RPMI8226 (cell line): ENCODE measurements at places on chromosomes 12 and 14.

DNA sequence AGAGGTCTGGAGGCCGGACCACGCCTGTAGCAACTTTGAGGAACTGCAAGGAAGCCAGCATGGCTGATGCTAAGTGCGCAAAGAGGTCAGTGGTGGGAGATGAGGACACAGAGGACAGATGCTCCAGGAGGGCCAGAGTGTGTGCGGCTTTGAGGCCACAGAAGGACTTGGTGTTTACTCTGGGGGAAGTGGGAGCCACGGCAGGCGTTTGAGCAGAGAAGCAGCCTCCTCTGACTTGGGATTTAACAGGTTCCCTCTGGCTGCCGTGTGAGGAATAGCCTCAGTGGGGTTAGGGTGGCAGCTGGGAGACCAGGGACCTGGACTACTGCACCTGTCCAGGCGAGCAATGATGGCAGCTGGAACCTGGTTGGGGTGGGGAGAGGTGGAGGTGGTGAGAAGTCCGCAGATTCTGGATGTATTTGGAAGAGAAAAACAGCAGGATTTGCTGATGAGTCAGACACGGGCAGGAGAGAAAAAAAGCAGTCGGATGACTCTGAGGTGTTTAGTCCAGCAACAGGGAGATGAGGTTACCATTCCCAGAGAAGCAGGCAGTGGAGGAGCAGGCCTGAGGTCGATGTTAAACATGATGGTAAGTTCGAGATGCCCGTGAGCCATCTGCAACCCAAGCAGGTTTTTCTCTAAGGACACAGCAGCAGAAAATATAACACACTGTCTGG, 143.5 kb downstream of the SCARB1 start:
- DNase-seq = no peak

GRCh38 chr12:49540229-49541139, 1.7 kb downstream of the KCNH3 start:
- DNase-seq = no peak

- DNase-seq = no peak
Measured at GRCh38 chr12:4379405-4379804, at the start of gene FGF23. Gene FGF23, minus strand, starts transcription at chr12:4379712. Its CDS starts 130 bp downstream, at chr12:4379582.

DNA sequence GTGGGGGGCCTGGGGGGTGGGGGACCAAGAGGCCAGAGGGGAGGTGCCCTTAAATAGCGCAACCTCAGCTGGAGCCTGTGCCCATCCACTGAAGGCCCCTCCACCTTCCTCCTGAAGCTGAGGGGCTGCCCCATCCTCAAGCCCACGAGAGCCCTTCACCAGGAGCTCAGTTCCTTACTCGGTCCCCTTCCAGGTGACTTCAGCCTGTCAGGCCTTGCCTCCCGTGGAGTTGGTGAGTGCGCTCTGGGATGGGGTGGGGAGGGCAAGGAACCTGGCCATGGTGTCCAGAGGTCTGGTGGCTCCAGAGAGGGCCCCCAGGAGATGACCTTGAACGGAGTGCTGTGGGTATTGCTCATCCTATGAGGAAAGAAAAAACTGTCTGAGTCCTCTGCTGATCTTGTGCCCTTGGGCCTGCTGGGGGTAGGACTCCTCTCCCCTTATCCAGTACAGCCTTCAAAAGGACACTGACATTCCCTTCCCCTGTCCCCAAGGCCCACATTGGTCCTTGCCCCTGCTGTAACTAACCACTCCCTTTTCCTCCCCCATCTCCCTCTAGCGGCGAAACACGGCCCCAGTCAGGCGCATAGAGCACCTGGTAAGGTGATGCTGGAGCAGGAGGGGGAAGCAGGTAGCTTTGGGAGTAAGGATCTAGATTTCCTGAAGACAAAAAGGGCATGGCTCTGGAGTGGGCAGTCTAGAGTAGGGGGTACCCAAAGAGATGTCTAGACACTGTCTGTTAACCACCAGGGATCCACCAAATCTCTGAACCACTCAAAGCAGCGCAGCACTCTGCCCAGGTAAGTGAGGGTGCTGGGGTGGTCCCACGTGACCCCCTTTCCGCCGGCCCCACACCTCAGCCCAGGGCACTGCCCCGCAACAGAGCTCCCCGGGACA, 3.6 kb downstream of the TNS2 start:
- DNase-seq = peak; percentile 87

GRCh38 chr12:1297206-1297605, 297.2 kb downstream of the FBXL14 start:
- DNase-seq = no peak

DNA sequence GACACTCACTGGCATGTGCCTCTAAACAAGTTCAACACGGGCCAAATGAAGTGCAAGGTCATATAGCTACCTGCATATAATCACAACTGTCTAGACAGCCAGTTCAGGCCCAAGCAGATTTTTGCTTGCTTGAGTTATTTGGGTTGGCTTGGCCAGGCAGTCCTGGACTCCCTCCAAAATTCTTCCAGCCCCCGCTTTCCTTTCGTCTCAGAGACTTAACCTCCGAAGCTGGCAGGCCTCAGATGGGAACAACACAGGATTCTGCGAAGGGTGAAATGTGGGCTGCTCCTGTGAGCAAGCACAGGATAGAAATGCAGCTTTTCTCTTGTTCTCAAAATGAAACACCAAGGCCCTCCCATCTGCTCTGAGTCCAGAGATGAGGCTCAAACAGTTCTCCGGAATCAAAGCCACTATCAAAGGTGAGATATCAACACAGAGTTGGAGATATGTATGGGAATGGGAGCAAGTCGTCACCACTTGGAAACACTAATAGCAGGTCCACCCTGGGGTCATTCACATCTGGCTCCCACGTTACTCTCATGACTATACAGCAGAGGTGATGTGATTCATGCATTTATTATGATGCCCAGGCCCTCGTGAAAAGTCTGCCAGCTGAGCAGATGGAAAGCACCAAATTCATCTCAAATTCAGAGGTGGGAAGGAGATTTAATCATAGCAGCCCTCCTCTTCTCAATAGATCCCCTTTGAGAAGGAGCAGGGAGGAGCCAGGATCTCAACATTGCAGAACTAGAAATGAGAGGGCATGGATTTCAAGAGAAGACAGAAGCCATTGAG, 389.8 kb downstream of the NUAK1 start:
- DNase-seq = no peak

DNA sequence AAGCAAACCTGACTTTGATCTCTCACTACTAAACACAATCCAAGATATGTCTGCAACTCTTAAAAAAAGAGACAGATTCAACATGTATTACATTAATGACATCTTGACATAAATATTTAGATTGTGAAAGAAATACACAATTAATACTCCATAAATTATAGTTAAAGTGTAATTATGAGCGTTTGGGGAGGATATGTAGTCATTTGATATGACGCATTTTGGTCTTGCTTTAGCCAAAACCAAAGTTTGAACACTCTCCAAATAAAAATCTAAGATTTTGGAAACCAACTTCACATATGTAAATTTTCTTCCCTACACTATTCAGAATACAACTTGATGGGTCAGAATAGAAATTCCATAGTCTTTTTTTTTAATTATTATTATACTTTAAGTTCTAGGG, 1257.6 kb downstream of the SLC16A7 start:
- no peak for DNase-seq

DNA sequence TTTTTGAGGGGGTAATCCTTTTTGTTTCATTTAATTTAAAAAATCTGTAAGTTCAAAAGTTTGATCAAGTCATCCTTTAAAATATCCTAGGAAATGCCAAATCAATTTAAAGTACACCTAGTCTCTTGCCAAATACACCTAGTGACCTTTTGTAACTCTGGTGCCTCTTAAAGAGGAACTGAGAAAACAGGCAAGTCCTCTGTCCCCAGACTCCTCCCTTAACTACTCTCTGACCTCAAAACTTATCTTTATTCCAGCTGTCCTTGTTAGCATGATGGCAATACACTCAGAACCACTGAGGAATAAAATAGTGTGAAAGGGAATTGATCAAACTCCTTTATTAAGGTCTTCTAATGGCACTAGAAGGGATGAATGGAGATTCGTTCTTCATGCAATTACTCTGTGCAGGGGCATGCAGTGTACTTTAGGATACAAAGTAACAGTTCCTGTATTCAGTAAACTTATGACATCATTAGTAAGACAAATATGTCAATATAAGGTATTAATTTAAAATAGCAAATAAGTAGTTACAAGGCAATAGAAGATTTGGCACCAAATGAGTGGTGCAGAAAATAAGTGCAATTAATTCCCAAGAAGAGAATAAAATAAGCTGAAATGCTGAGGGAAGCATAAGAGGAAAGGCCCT, 3.3 kb downstream of the FAR2 start:
- DNase-seq = peak; percentile 71

DNA sequence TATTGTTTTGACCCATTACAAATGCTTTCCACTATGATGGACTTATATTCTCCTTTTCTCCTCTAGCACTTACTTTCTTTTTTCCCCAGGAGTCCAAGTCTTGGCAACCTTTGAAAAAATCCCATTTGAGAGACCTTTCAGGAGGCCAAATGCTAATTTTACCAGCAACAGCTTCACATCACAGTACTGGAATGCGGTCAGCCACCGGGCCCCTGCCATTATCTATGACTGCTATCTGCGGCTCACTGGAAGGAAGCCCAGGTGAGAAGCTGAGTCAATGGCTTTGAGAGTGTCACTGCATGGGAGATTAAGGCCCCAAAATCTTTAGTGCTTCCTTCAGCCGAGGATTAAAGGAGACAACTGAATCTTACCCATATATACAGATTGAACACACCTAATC, 64.2 kb downstream of the ERGIC2 start:
- DNase-seq = no peak

GRCh38 chr14:53766106-53766505, 190.5 kb downstream of the BMP4 start:
- DNase-seq = no peak

DNA sequence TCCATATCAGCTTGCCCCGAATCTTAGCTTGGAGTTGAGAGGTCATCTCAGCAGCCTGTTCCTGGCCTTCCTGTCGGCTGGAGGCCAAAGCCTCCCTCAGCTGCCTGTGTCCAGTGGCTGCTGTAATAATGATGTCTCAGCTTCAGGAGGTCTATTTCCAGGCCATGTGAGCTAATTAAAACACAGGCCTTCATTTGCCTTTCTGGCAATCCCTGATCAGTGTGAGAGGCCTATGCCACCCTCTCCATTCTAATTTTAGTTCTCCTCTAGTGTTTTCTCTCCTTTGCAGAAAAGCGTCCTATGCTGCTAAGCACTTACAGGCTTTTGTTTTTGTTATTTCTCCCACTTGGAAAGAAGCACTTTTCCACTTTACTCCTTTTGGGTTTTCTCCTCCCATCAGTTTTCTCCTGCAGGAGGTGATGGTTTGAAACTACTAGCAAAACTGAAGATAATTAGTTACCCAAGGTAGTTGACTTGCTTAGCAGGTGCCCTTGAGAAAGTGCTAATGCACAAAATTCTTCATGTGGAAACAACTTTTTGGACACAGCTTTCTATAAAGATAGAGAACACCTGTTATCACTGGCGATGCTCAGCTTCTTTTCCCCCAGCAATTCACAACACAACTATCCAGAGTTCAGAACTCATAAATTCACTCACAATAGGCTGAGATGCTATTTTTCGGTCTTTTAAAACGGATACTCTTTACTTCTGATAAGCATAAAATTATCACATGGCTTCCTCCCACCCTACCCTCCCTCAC, 255.3 kb upstream of the GARIN6 start:
- peak; percentile 20 for DNase-seq

GRCh38 chr14:95774265-95775160, 60.6 kb upstream of the TCL1A start:
- DNase-seq = peak; percentile 48

GRCh38 chr12:7145671-7146070, 15.5 kb downstream of the CLSTN3 start:
- no peak for DNase-seq

GRCh38 chr12:47276621-47277309, 197.0 kb upstream of the AMIGO2 start:
- peak; percentile 4 for DNase-seq

- DNase-seq = no peak
Measured at GRCh38 chr14:55604900-55605418, 25.0 kb downstream of the KTN1 start.

GRCh38 chr14:40010961-40011360, 578.7 kb upstream of the FBXO33 start:
- DNase-seq = no peak

GRCh38 chr12:42365486-42365885, 39.5 kb downstream of the PPHLN1 start:
- no peak for DNase-seq

GRCh38 chr12:112207397-112207924, 82.1 kb downstream of the TRAFD1 start:
- no peak for DNase-seq

DNA sequence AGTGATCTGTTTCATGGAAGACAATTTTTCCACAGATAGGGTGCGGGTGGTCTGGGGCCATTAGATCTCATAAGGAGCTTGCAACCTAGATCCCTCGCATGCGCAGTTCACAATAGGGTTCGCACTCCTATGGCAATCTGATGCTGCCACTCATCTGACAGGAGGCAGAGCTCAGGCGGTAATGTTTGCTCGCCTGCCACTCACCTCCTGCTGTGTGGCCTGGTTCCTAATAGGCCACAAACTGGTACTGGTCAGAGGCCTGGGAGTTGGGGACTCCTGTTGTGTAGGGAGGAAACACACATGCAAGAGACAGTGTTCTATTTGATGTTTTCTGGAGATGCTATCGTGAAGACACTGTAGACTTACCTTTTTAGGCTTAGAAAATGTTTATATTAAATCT, 77.0 kb upstream of the FGD4 start:
- DNase-seq = no peak

DNA sequence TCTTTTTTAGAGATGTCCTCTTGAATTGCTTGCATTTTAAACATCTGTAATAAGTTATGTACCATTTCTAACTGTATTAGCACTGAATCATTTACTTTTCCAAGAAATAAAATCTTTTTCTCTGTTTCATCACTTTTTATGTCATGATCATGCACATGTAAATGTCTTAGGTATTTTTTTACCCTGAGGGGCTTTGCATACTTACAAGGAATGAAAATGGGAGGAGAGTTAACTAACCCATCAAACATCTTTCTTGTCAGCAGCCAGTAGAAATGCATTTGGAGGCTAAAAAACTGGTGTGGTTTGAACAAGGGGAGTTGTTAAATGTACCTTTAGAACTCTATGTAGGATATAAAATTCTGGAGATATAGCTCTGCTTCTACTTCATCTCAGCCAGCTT, 1080.3 kb downstream of the GALC start:
- DNase-seq = no peak

DNA sequence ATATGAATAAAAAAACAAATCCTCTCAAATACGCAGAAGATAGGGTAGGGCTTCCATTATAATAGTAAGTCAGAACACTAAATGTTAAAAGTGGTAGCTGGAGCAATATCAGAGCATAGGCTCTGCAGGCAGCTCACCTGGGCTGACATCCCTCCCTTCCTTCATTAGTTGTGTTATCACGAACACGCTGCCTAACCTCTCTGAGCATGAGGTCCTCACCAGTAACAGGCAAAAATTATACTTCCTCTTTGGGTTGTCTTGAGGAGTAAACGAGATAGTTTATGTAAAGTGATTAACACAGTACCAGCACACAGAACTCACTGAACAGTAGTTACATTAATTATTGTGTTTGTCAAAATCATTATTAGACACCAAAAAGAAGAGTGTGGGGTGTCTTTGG, 154.3 kb downstream of the STXBP6 start:
- no peak for DNase-seq

GRCh38 chr12:50542448-50542847, 37.7 kb downstream of the DIP2B start:
- no peak for DNase-seq
